ENCODE measurements at places on chromosomes 7 and 10.

- DNase-seq: no peak
These were observed 229.3 kb downstream of the AUTS2 start for GRCh38 chr7:69827558-69827957.

GRCh38 chr7:74057987-74058386 is 25.6 kb upstream of the LIMK1 start:
- DNase-seq: no peak

- peak; percentile 28 for DNase-seq
These were observed 94.0 kb downstream of the SLC37A3 start for GRCh38 chr7:140304191-140304799.

DNA sequence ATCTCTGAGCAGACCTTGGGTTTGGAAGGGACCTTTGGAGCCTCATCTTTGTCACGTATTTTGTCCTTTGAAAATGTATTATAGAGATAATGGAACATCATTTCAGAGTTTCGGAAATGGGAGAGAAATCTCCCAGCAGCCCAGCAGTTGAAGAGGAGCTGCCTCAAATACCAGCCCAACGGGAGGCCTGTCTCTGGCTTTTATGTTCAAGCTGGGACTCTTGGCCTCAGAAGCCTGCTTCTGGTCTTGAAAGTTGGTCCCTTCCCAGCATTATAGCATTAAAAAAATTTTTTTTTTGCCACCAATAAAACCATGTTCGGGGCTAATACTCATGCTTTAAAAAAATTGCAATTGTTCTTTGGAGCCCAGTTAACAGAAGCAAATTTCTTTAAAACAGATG is 73.4 kb upstream of the CTBP2 start:
- DNase-seq: no peak

DNA sequence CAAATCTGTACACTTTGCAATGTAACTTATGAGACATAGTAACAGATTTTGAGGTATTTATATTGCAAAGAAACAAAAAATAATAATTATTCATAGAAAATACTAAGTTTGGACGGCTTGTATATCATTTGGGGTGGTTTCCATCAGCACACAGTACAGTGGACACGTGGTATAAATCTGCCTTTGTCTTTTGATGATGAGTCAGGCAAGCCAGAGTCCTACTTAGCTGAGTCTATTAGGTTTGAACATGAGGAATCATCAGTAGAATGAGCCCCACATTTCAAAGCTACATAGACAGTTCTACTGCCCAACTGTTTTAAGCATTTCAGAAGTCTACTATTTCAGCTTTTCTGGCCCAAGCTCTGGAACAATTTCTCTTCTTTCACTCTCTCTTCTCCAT is 803.2 kb downstream of the PHTF2 start:
- no peak for DNase-seq

DNA sequence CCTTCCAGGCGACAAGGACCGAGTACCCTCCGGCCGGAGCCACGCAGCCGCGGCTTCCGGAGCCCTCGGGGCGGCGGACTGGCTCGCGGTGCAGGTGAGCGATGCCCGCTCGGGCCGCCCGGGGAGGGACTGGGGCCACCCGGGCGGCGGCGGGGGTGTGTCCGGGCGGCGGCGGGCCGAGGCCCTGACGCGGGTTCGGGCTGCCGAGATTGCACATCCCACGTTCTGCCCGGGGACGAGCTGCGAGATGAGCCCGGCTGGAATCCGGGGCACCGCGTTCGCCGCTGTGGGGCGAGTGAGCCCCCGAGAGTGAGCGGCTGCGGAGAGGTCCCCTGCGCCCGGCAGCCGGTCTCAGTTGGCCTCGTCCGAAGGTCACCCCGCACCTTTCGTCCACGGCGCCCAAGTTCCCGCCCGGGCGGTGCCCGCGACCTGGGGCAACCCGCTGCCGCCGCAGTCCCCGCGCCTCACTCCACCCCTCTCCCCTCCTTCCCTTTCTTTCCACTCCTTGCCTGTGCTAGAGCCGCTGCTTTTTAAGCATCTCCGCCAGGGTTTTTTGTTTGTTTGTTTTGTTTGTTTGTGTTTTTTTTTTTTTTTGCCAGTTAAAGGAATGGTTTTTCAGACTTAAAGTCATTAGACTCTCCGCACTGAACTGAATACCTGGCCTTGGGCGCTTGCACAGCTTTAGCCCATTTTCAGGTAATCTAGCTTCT is 515 bp downstream of the RALA start:
- peak; percentile 50 for DNase-seq

DNA sequence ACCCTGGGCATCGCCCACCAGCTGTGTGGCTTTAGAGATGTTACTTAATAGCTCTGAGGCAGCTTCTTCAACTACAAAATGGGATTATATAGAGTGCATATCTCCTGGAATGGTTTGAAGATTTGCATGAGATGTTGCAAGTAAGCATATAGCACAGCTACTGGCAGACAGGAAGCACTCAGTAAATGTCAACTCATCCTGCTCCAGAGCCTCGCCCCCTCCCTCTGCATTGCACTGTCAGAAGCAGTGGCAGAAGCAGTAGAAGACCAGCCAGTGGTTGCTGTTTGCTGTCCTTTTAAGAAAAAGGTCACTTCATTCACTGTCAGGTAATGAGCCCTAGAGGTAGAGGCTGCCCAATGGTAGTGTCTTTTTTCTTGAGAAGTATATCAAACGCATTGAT is 180.0 kb upstream of the GHITM start:
- DNase-seq: no peak

DNA sequence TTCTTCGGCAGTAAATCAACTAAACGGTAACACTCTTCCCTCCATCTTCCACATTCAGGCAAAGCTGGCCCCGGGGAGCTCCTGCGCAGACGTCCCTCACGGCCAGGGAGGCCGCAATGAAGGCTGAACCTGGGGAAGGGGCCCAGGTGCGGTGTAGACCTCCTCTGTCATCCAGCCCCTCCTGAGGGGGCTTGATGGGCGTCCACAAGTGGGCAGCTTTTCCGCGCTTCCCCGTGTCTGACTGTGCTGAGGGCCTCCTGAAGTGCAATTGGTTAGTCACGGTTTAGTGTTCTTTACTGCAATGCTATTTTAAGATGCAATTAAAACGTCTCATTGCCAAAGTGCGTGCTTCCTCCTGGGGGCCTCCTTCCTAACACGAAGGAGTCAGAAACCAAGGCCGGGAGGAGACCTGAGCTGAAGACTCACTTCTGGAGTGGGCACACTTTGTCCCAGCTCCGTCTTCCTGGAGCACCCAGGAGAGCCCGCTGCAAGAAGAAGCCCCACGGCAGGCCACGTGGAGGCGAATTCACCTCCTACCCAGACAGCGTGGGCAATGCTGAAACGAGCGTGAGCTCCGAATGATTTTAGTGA is 173.3 kb downstream of the ELFN1 start:
- DNase-seq: no peak

GRCh38 chr7:112182749-112183148 is 23.4 kb downstream of the DOCK4 start:
- DNase-seq: no peak

DNA sequence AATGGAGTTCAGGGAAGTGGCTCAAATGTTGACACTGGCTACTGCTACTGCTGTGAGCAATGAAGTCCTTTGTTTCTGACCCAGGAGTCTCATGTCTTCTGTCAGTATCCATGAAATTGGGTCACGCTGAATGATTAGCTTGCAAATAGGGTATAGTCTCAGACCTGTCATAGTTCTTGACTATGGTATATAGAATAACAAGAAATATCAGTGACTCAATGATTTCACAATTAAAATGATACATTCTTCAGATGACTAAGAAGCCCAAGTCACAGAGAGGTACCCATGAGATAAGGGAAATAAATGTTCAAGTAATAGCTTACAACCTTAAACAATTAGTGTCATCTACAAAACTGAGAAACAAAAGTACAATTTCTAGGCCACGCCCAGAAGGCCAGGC is 89.3 kb downstream of the LYZL2 start:
- no peak for DNase-seq

- DNase-seq: no peak
These were observed 52.3 kb downstream of the GLRX3 start for GRCh38 chr10:130188195-130189175.

DNA sequence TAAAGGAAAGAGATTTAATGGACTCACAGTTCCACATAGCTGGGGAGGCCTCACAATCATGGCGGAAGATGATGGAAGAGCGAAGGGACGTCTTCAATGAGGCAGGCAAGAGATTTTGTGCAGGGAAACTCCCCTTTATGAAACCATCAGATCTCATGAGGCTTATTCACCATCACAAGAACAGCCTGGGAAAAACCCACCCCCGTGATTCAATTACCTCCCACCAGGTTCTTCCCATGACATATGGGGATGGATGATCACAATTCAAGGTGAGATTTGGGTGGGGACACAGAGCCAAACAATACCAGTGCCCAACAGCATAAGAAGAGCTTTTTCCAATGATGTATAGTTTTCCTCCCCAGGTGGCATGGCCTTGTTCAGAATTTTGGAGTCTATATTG is 11.2 kb upstream of the C7orf33 start:
- DNase-seq: no peak

GRCh38 chr7:129225206-129225930 is 538 bp downstream of the AHCYL2 start:
- peak; percentile 71 for DNase-seq

DNA sequence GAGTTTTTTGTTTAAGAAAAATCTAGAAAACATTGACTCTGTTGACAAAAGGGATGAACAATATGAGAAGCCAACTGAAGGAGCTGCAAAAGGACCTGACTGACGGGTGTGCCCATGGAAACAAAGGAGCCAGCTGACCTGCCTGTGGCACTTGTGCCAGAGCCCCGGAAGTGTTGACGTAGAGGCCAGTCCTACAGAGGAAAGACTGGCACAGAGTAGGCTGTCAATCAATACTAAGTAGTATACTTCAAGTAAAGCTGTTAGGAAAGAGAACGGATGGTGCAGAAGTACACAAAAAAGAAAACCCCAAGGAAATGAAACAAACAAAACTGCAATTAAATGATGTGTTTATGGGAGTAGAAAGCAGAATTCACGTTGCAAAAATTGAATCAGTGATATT is 19.0 kb upstream of the ABI1 start:
- peak; percentile 67 for DNase-seq

DNA sequence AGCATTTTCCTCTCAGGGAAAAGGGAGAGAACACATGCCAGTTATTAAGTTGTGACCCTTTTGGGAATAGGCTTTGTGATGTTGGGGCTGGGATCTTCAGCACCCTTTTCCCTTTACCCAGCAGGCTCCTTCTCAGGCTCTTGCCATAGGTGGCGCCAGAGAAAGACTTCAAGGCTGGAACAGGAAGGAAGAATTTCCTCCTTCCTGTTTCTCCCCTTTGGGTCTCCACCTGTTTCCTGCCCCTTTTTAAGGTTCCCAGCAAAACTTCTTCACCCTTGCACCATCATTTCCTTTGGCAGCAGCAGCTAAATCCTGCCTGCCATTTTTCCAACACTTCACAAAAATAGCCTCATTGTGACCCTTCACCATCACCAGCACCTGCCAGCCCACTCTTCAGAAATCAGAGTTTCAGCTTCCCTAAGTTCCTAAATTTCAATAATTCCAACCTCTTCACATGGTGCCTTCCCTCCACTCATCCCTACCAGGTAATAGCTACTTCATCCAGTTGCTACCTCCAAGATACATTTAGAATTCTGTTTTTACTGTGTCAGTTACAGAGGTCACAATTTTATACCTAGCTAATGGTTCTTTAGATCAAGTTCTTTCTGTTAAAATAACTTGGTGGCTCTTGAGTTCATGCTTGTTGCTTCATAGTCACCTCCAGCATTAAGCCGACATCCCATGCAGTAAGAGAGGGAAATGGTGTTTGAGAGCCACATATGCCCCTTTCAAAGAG is 22.4 kb upstream of the FOXK1 start:
- no peak for DNase-seq

DNA sequence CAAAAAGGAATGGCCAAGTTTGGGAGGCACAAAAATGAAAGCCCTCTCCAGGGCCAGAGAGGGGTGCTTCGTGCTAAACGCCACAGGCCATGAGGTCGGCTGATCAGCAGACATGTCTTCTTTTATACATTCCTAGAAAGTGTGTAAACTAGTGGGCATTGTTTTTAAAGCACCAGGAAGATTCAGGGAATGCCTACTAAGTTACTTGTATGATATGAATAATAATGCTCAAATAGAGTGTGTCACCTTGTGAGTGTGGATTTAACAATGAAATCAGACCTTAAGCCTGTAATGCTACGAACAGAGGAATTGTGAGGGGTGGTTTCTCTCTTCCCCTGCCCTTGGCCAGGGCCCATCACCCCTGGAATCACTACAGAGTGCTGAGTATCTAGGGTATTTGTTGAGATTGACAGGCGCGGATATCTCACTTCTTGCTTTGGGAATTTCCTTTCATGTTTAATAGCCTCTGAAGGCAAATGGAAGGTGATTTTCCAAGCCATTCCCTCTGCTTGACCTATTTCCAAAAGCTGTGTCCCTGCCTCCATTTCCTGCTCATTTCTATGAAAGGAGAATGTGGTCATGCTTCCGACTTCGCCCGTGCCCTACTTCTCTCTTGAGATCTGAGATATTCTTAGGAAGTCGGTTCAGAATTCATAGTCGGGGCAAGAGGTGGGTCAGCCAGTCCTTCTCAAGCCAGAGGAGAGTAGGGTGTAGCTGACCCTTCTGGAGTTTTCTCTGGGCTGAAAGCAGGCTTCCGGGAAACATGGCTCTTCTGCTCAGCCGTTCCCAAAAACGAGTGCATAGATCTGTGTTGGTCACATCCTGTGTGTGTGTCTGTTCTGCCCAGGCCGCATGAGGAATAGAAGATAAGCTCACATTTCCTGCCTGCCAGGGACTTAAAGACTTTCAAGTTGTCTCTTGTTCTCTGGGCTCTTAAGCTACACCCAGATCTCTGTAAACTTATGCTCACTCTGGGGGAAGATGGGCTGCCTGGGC is 167.8 kb upstream of the ITGB1 start:
- DNase-seq: peak; percentile 37

- no peak for DNase-seq
These were observed 106.7 kb upstream of the PRSS58 start for GRCh38 chr7:142364551-142364950.

GRCh38 chr10:29317423-29318021 is 28.7 kb downstream of the LYZL1 start:
- no peak for DNase-seq

DNA sequence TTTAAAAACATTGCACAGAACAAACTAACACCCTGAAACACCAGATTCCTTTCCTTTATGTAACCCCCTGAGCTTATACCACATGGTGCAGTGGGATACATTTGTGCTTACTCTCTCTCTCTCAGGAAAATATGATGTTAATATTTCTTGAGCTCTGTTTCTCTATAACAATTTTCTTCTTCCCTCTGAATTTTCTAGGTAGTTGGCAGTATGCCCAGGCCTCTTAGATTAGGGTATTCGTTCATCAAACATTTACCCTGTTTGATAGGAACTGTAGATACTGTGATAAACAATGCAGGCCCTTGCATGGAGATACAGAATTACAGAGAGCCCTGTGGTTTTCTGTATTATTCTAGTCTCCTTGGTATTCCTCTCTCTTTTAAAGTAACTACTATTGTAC is 567.8 kb downstream of the IPMK start:
- DNase-seq: peak; percentile 34

DNA sequence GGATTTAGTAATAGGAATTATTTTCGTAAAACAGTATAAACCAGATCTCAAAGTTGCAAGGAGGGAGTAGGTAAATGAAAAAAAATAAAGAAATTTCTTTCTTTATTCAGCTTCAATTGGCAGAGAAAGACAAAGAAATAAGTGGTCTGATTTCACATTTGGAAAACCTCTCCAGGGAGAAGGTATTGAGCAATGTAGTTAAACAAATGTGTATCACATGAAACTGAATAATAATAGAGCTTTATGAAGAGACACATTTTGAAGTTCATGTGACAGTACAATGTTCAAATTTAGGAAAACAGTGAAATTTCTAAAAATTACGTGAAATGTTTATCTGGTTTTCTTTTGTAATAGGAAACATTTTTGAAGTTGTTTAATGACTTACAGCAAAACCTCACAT is 63.0 kb downstream of the TAX1BP1 start:
- DNase-seq: no peak

- DNase-seq: no peak
These were observed 203.0 kb downstream of the FANK1 start for GRCh38 chr10:126099366-126099765.

Measured in HT-29 (cell line).